ENCODE measurements at places on chromosomes 7 and 10.
A peak's percentile ranks its signal among the peaks of the same experiment; 100 is the strongest.

- no peak overlapping the region for H3K4me3 ChIP-seq
- peak; percentile 52 for DNase-seq
- H3K27me3 ChIP-seq, result no peaks in the 10 kb centered on the region
- no peak overlapping the region for H3K27ac ChIP-seq
Observed at GRCh38 chr7:151006590-151007300, 15.9 kb downstream of the NOS3 start.

- no peaks in the 10 kb centered on the region for H3K27me3 ChIP-seq
- no peaks in the 10 kb centered on the region for H3K4me1 ChIP-seq
- H3K27ac ChIP-seq, result no peak overlapping the region
- no peak for DNase-seq
Observed at GRCh38 chr10:132578287-132578951, 40.8 kb downstream of the INPP5A start.

DNA sequence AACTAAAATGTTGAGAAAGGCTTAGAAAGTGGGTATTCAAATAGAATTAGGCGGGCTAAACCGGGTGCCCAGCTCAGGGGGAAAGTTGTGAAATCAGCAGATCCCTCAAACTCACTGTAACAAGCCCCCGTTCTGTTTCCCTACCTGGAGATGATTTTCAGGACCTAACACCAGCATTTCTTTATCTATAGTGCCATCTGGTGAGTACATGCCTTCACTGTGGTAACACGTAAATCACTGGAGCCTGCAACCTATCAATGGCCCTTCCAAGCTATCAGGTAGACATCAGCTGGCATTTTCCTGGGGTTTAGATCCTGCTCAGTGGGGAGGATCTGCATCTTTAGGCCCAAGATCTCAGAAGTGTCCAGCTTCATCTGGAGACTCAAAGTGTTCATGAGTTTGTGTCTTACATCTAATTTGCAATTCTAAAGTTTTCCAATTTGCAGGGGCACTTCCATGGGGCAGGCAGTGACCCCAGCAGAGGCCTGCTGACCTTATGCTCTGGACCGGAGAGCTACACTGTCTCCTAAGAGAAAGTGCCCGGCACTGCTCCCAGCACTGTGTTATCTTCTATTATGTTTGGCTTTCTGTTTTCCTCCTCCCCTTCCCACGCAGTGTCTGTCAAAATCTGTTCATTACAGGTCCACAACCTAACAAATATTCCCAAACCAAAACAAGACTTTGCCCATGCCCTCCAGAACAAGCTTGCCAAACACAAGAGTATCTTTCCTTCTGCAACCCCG, 132.5 kb downstream of the LSM5 start:
- H3K36me3 ChIP-seq, result no peaks in the 10 kb centered on the region
- no peaks in the 10 kb centered on the region for H3K4me1 ChIP-seq
- no peak overlapping the region for H3K4me3 ChIP-seq
- H3K27me3 ChIP-seq, result peaks cover 4% of the 10 kb centered on the region

DNA sequence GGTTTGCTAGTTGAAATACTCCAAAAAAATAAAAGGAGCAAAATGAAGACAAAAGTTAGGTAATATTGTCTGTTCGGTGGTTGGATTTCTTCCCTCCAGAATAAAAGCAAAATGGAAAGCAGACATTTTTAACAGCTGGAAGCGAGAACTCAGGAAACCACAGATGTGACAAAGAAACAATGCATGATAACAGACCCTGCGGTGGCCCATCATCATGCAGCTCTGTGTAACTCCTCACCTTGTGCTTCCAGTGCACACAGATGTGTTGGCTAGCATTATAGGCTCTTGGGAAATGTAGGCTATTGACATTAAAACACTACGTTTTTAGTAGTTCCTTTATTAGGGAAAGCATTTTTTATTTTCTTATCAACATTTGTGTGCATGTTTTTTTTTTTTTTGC, 53.9 kb upstream of the ARL4A start:
- H3K4me3 ChIP-seq, result no peak overlapping the region
- no peak for DNase-seq
- H3K27me3 ChIP-seq, result no peaks in the 10 kb centered on the region
- no peak overlapping the region for H3K27ac ChIP-seq
- no peaks in the 10 kb centered on the region for H3K4me1 ChIP-seq

DNA sequence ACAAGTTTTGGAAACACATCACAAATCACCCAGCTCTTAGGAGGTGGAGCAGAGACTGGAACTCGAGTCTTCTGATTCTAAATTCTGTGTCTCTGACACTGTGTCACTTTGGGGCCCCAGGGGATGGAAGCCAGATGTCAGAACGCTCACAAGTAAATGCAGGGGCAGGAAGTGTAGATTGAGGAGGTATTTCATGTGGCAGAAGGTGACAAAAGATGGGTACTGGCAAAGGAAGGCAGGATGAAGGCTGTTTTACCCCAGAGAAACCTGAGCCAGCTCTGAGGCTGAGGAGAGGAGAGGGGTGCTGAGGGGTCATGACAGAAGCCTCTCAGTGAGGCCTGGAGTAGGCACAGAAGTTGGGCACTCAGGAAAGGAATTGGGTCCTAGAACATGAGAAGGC, 6.0 kb upstream of the PURB start:
- no peak for DNase-seq
- H3K4me1 ChIP-seq, result no peaks in the 10 kb centered on the region
- no peaks in the 10 kb centered on the region for H3K27me3 ChIP-seq
- no peak overlapping the region for H3K27ac ChIP-seq

DNA sequence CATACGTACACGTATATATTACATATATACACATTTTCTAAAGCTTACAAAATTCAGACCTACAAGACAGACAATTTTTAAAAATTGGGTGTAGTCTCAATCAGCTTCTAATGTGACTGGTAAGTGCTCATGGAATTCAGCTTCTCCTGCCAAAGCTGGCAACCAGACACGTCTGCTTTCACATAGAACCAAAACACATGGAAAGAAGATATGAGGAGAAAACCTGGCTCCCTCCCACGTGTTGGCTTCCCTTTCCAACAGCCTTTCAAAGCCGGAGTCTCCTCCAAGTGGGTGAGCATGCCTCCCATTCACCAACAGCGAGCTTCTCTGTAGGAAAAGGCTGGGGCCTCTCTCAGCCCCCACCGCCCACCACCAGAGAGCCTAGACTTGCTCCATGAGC, 33.4 kb downstream of the CDCA7L start:
- no peak overlapping the region for H3K4me3 ChIP-seq
- H3K27ac ChIP-seq, result no peak overlapping the region
- no peaks in the 10 kb centered on the region for H3K4me1 ChIP-seq
- no peak for DNase-seq

GRCh38 chr7:133790911-133791310, 336.2 kb upstream of the LRGUK start:
- no peaks in the 10 kb centered on the region for H3K36me3 ChIP-seq
- no peak overlapping the region for H3K4me3 ChIP-seq
- H3K4me1 ChIP-seq, result no peaks in the 10 kb centered on the region

GRCh38 chr10:51121861-51122260, 47.6 kb downstream of the PRKG1 start:
- H3K4me3 ChIP-seq, result no peak overlapping the region
- no peaks in the 10 kb centered on the region for H3K27me3 ChIP-seq
- no peak overlapping the region for H3K27ac ChIP-seq
- H3K36me3 ChIP-seq, result no peaks in the 10 kb centered on the region

DNA sequence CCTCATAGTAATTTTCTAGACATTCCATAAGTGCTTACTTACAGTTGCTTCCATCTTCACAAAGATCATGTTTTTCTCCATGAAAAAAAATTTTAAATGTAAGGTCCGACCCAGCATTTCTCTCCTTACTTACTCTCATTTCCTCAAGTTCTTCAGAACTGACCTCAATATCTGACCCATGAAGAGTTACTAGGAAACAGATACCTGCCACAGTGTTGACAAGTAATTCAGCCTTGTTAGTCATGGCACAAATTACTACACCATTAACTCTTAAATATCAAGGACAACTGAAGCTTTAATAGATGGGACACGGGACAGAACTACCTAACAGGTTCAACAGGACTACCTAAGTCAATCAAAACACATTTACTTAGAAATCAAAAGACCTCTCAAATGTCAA, 316.2 kb downstream of the POM121L12 start:
- H3K4me3 ChIP-seq, result no peak overlapping the region
- H3K4me1 ChIP-seq, result no peaks in the 10 kb centered on the region
- DNase-seq, result no peak
- H3K27ac ChIP-seq, result no peak overlapping the region

- H3K36me3 ChIP-seq, result peaks cover 7% of the 10 kb centered on the region
- DNase-seq, result peak; percentile 55
- no peak overlapping the region for H3K4me3 ChIP-seq
- H3K27ac ChIP-seq, result peak overlapping the region; percentile 2
- peaks cover 14% of the 10 kb centered on the region for H3K4me1 ChIP-seq
Observed at GRCh38 chr10:34780818-34781380, 34.2 kb downstream of the PARD3 start.

Measured in endodermal cell (in vitro differentiated cells).